ENCODE measurements at places on chromosomes 5 and 9. TPM values are rescaled to one million over a fixed set of nuclear protein-coding genes. Genes with fewer than 3 reads are reported as not detected.

- DNase-seq: no peak
Measured at GRCh38 chr5:56684159-56684558, 131.2 kb upstream of the MAP3K1 start.

DNA sequence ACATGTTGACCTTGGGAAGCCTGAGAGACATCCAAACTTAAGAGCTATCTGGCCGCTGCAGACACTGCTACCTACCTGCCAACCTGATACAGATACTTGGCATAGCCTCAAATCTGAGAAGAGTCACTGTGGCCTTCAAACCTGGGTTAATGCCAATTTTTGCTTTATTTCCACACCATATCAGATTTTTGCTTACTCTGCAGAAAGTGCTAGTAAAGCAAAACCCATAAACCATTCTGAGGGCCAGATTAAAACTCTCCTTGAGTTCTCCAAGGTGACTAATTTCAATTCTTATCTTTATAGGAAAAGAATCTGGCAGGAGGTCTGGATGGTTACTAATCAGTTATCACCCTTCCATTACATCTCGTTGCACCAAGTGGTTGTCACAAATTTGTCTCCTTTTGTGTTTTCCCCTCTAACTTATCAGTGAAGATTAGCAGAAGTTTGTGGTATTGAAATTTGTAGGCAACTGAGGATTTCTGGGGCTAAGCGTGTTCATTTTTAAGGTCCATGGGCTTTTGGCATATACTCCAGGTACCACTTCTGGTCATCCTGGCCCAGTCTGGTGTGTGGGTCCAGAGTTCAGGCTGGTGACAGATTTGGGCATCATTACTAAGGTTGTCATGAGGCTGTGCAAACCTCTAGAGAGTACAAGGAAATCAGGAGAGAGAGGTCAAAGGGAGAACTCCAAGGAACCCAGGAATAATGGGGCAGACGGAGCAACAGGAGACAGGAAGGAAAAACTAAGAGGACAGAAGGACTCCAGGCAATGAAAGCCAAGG, 177.9 kb downstream of the TSSK1B start:
- no peak for DNase-seq

DNA sequence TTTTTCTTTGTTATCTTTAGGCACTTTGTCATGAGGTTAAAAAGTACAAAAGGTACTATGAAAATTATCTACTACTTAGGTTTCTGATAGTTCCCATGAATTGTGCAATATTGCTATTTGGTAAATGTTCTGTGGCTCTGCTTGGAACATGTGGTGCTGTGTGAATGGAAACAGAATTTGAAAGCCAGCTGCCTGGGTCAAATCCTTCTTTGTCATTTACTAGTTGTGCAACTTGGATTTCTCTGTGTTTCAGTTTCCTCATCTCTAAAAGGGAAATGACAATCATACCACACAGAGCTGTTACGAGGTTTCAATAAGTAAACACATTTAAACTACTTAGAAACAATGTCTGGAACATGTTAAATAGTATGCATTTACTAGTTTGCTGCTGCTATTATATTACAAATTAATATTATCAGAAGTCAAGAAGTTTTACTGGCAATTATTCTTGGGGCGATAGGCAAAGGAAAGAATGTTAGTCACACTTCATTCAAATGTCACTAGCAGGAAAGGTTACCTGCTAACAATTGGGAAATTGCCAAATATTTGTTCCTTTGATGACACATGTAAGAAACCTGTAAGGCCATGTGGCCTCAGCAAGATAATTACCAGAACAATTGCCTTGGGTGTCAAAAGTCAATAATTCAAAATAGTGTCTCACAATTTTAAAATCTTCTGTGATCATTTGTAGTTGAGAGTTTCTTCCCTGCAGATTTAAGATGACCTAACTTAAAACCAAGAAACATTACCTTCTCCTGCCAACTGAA, 184.8 kb downstream of the KIAA0825 start:
- no peak for DNase-seq

GRCh38 chr9:123225995-123226394, 42.4 kb downstream of the STRBP start:
- DNase-seq: no peak

CARD6 gene
- total RNA-seq: 21.9 TPM

CTSV gene
- total RNA-seq: 2.5 TPM

PCDHGB1 gene
- 4.6 TPM for total RNA-seq
